AG09309 (cell line): ENCODE measurements at places on chromosomes 5 and 9.

GRCh38 chr5:58264276-58264675, 195.6 kb downstream of the PLK2 start:
- no peak for DNase-seq

DNA sequence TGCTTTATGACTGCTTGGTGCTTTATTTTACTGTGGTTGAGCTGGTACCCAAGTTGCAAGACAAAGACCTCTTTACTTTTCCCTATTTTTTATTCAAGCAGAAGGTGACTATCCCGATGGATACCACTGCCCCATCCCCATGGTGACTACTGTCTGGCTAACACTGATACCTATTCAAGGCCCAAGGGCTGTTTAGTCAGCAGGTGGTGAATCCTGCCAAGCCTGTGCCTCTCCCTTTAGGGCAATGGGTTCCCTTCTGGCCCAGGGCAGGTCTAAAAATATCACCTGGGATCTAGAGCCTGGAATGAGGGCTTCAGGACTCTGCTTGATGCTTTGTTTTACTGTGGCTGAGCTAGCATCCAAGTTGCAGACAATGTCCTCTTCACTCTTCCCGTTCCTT, 510.0 kb upstream of the GRAMD2B start:
- no peak for DNase-seq

GRCh38 chr5:171050916-171051315, 189.1 kb downstream of the RANBP17 start:
- DNase-seq = no peak

DNA sequence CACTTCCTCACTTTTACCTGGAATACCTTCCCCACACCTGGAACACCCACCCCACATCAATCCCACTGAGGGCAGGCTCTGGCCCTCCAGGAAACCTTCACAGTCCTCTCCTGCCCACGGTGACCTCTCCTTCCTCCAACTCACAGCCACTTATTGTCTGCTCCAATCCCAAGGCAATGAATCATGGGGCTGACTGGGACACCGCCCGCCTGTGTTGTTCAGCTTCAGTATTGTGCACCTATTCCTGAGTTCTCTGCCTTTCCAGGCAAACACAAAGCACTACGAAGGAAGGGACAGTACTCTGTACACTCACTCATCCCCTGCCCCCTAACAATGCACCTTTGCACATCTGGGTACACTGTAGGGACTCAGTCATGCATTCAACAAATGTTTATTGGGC, 7.3 kb downstream of the PCDH1 start:
- DNase-seq = no peak

DNA sequence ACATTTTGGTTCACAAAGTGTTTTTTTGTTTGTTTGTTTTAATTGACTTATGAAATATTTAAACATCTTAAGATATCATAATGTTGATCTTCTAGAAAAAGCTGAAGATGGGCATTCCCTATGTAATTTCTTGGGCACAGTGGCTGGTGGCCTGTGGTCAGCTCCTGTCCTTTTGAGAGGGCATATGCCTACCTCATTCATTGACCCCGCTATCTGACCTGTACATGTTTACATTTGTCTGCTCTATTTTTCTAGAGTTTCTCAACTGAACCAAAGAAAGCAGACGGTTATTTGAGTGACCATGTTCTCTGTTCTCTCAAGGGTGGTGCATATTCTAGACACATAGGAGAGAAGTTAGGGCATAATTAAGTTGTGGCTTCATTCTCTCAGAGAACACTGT, 5.3 kb downstream of the SGCD start:
- no peak for DNase-seq

GRCh38 chr5:40402007-40402364, 277.7 kb upstream of the PTGER4 start:
- no peak for DNase-seq

DNA sequence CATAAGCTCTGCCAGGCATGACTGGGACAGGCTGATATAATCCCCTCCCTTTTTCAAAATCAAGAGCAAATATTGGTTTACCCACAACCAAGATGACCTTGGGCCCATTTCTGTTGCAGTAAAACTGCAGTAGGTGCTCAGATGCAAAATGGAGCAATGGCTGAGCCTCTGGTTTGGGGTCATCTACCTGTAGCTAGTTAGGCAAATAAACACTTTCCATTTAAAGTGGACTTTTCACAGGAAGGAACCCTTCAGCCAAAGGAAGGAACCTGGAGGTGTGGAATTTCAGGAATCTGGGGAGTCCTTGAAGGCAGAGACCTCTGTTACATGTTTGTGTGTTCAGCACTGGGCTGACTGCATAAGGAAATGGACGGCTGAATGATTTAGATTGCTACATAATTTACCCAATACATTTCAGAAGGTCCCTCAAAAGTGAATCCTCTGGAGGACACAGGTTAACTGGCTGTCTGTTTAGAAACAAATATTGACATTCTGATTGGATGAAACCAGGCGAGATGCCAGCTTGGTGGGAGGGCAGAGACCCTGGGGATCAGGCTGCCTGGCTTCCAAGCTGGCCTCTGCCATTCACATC, 170.1 kb upstream of the ZNF618 start:
- DNase-seq = no peak

GRCh38 chr5:82796643-82797416, 280.4 kb downstream of the TMEM167A start:
- no peak for DNase-seq

DNA sequence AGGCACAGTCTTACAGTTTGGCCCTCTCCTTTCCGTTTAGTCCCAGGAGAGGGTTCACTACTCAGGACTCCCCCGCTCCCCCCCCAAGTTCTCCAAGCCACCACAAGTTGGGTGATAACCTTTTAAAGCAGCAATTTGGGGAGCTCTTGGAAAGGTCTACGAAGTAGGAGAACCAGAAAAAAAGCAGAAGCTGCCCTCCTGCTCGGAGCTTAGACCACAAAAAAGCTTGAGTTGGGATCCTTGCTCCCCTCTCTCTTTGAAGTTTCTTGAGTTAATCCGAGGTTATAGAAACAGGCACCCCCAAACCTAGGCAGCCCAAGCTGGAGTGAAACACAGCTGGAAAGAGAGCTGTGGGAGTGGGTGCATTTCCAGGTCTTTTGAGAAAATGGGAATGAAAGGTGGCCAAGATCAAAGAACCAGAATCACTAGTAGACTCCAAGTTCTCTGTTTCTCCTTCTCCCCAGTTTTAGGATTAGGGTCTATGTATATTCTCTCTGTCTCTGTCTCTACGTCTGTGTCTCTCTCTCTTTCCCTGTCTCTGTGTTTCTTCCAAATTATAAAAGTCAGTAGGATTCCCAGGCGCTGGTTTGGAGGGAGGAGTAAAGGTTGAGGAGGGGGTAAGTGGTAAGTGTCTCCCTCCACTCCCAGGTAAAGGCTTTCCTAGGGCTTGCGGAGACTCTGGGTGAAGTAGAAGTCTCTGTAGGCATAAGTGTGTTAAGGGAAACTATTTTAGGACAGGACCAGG, 2.8 kb downstream of the LHX2 start:
- no peak for DNase-seq

- no peak for DNase-seq
Measured at GRCh38 chr9:737400-738120, 103.9 kb upstream of the DMRT1 start.

GRCh38 chr9:96015876-96016686, 140.6 kb downstream of the ERCC6L2 start:
- DNase-seq = no peak

DNA sequence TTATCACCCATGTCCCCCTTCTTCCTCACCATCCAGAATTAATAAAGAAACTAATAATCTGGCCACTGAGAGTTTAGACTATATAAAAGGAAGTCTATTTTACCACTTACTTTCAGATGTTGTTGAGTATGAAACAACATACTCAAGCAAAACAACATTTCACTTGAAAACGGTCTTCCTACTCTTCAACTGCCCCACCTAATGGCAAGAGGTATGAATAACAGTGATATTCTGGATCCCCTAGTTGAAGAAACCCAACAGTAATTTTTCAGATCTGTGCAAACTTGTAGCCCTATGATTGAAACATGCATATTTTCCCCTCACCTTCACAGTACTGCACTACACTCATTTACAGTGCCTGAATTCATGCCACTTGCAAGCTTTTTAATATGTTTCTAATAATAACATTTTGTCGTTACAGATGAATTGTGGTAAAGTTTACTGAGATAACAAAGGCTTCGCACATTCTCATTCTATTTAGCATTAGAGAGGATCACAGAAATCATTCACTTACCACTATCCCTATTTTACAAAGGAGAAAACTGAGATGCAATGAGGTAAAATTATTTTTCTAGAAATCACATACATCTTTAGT, 267.9 kb upstream of the PDE4D start:
- no peak for DNase-seq

DNA sequence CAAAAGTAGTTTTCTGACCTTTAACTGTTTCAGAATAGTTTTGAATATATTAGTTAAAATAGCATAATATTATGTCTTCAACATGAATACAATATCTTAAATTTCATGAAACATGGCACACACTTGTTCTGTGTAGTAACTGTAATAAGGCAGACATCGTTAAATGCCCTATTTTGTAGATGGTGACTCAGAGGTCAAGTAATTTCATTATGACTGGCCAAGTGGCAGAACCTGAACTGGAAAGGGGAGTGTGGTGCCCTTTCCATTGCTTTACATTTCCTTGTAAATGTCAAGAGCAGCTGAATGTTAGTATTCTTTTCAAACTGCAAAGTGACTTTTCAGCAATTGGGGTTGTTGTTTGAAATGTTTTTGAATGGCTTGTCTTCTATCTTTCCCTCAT, 201.2 kb upstream of the CDKN2B start:
- no peak for DNase-seq

GRCh38 chr9:120878188-120879130, 1.5 kb upstream of the PHF19 start:
- DNase-seq = no peak

GRCh38 chr5:180611140-180611850, 20.0 kb upstream of the SCGB3A1 start:
- no peak for DNase-seq

- no peak for DNase-seq
Measured at GRCh38 chr9:136024696-136025316, 63.6 kb upstream of the UBAC1 start.

- DNase-seq = no peak
Measured at GRCh38 chr5:130092991-130093390, 188.7 kb downstream of the CHSY3 start.

- DNase-seq = no peak
Measured at GRCh38 chr5:20113031-20113715, 125.2 kb upstream of the CDH18 start.

- no peak for DNase-seq
Measured at GRCh38 chr9:137872296-137872695, 5.3 kb upstream of the CACNA1B start.
